ENCODE measurements at places on chromosomes 6 and 20.

DNA sequence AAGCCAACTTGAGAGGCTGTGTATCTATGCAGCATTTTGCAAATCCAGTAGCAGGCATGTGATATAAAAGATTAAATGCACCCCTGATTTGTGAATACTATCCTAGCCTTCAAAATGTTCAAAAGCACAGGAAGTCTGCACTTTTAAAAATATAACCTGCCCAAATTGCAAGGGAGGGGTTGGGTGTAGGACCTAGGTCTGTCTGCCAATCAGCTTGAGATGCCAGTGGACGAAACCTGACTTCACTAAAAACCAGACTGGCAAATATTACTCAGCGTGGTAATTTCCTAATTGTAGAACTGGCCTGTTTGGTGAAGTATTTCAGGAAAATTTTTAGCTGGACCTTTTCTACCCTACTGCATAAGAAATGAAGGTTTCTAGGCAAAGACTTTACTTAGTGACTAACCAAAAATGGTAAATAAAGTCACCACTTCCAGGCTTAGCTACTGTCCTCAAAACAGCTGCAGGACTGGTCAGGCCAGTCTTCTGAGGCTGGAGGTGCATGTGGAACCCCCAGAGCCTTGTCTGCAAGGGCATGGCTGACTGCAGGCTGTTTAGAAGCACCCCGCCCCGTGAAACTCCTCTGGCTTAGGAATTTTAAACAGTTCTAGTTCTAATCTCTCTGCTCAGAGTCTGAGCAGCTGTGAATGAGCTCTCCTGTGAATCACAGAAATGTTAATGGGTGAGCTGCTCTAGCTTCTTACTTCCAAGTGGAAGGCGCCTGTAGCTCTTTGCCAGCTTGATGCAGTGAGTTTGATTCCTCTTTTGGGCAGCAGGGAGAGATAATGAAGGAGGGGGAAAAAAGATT is 104.4 kb upstream of the ESR1 start:
- DNase-seq, result no peak

GRCh38 chr20:37893566-37894241 is 9.2 kb upstream of the VSTM2L start:
- no peak for DNase-seq

DNA sequence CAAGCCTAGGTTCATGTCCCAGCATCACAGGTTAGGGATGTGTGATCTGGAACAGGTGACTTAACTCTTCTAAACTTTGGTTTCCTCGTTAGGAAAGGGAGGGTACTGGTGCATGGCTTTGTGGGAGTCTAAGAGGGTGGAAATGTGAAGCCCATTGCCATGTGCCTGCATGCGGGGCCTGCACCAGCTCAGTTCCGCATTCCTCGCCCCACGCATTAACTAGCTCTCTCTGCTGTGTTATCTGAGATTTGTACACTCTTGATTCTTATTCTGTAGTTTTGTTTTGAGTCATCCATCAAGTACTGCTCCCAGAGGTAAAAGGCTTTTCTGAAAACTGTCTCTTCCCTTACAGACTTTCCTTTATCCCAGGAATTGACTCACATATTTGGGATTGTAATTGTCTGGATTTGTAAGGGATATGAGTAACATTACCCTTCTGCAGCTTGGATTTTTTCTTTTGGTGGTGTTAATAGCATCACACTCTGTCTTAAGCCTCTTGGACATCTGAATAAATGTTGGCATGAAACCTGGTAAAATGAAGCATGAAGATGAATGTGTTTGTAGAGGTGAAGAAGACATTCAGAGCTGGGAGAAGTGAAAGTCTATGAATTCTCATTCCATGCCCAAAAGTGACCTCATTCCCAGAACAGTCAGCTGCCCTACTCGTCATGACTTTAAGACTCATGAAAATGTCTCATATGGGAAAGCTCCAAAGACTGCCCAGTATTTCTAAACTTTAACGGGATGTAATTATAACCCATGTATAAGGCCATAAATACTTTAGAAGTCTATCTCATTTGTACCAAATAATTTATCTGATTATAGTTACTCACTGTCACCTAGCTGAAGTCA is 357.3 kb downstream of the FOXA2 start:
- no peak for DNase-seq

GRCh38 chr6:94133106-94133505 is 713.7 kb upstream of the EPHA7 start:
- DNase-seq, result no peak

- DNase-seq, result no peak
Observed at GRCh38 chr20:18011482-18011881, 42.7 kb downstream of the MGME1 start.

DNA sequence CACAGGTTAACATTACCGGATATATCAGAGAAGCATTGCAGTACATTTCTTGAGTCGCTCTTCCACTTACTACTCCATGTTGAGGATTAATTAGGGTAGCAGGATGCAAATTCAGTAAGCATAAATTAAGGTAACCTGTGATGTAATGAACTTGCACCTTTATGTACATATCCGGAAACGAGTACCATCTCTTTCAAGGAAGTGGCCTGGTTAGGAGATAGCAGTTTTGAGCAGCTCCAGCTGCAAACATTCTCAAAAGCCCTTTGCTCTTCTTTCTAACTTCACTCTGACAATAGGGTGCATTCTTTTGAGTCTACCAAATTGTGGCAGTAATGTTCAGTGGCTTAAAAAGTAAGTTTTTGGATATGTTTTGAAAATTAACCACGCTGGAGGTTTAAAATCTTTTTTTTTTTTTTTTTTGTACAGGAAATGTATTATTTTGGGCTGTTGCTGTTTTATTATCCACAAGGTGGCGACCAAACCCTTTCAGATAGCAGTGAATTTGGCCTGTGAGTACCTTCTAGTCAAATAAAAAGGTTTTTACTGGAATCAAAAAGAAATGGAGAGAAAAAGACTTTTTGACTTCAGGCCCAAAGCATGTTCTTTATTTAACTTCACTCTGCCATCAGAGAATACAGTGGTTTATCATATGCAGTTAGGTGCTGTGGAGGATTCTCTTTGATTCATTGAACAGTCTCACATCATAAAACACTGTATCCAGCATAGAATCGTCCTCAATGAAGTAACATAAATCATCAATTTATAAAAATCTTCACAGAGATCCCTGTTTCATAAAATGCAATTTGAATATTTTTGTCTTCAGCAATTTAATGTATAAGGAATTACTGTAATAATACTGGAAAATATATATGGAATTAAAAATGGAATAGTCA is 8.9 kb downstream of the FAM217B start:
- DNase-seq, result no peak

DNA sequence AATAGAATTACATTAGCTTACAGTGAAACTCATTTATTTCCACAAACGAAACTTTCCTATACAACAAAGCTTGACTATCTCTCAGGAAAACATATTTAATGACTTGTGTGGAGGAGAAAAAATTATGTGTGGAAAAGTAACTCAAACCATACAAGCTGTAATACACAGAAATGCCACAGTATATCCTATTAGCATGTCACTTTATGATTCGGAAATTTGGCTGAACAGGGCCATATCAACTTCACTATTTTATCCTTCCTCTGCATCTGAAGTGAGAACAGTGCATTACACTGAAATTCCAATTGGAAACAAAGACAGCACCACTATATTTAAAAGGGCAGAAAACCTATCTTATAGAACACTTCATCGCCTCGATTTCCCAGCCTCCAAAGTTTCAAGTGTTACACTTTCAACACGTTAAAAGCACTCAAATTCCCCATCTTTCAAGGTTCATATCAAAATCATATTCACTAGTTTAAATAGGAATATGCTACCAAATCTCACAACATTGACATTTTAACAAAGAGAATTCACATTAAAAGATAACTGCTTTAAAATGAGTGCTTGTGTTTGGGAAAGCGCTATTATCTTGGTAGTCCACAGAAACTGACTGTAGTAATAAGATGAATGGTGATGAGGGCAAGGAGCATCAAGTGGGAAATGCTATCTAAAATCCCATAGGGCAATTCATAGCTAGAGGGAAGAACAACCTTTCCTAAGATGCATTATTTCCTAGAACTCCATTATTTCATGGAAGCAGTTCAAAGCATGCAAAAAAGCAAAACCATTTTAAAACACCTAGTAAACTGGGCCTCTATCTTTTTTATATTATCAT is 1.8 kb downstream of the REV3L start:
- DNase-seq, result no peak

GRCh38 chr6:11221623-11222384 is 10.7 kb downstream of the NEDD9 start:
- no peak for DNase-seq

DNA sequence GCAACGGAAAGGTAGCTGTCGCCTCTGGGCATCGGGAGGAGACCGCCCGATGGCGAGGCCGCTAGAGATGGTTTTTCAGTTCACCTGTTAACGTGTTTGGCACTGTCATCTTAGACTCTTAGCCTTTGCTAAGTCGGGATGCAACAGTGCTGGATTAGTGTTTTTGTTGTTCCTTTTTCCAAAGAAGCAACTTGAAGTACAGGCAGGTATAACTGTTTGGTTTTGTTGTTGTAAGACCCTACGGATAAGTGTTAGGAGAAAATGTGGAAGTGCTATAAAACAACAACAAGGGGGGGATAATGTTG is 723 bp downstream of the MANEA start:
- DNase-seq, result no peak

DNA sequence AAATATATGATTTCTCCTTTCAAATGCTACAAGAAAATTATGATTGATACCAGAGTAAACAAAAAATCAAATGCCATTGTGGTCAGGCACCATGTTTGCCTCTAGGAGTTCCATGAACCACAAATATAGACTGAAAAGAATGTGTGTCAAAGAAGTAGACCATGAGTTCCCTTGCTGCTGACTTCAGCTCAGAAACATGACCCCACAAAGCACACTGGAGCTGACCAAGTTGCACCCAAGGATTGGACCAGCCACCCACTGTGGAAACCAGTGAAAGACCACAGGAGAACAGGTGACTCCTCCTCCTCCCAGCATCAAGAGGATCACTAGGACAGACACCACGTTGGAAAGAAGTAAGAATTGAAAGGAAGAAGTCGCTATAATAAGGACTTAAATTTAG is 90.8 kb upstream of the TENT5A start:
- DNase-seq, result no peak

GRCh38 chr20:59718751-59719150 is 114.4 kb downstream of the PHACTR3 start:
- no peak for DNase-seq

DNA sequence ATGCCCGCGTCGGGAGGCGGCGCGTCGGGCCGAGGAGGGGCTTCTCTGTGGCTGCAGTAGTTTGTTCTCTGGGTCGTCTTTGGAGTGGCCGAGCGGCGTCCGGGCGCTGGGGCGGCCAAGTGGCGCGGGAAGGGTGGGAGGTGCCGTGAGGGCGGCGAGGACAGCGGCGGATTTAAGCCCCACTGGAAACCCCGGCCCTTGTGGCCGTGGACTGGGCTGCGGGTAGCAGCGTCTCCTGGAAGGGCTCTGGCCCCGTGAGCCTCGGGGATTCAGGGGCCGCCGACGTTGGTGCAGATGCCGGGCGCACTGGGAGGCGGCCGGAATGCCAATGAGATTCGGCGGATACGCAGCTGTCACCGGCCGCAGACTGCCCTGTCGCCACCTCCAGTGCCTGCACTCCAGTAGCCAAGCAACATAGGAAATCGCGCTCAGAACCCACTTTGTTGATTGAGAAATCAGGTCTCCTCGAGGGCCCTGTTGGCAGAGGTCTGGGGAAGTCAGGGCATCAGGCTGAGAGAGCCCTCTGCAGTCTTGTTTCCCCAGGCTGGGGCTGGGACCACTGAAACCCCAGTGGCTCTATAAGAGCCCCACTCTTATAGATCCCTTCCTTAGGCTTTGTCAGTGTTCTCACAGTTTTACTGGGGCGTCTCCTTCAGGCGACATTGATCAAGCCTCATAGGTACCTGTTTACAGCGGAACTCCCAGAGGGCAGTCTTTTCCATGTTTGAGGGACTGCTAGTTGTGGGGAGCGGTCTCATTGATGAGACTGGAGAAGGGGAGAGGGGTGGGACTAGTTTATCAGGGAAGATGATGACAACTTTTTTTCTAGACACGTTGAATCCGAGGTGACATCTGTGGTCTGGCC is 642 bp downstream of the GZF1 start:
- DNase-seq, result no peak

DNA sequence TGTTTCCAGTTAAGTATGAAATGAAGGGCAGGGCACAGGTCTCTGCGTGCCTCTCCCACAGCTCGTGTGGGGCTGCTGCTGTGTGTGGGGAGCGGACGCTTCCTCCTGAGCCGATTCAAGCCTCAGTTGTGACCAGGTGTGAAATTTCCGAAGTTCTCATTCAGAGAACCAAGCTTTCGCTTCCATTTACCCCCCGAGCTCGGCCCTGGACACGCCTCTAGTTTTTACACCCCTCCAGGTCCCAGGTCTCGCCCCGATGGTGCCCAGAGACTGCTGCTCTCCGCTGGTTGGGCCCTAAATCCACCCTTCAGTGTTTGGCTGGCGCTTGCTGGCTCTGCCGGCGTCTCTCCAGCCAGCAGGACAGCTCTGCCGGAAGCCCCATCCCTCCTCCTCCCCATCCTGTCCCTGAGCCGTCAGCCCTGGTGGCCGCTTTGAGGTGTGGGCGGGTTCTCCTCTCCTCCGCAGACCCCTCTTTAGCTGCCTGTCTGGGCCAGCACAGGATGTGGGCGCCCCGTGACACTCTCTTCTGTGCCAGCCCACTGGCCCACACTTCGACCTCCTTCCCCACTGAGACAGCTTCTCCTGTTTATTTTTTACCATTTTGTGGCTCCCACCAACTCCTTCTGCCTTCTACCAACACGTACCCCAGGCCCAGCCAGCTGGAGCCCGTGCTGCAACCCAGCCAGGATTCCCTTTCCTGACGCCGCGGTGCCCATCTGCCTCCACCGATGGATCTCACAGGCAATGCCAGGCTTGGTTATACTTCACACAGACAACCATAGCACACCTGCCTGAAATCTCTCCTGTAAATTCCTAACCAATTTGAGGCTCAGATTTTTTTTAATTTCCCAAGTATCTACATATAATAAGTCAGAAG is 142.8 kb downstream of the DLL1 start:
- peak; percentile 52 for DNase-seq

DNA sequence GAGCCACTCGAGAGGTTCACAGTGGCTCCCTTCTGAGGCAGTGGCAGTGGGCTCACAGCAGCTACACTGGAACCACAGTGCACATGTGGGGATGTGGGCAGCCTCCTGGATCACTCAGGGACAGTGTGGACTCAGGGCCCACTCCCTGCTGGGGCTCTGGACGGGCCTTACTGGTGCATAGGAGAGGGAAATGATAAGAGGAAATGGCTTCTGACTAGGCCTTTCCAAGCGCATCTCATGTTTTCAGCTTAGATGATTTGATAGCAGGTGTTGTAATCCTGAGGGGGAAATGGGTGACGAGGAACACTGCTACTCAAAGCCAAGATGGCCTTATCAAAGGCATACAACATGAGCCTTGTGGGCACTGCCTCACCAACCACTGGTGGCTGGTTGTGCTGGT is 44.0 kb downstream of the PANK2 start:
- DNase-seq, result no peak

Data from activated effector memory CD4-positive, alpha-beta T cell treated with Interleukin-2 at 50 U/mL for 16 hours (primary cell).